SW 1271 (cell line): ENCODE measurements at places on chromosomes 7 and 10.

- DNase-seq: no peak
Observed at GRCh38 chr7:99001482-99002147, 123.3 kb downstream of the TRRAP start.

DNA sequence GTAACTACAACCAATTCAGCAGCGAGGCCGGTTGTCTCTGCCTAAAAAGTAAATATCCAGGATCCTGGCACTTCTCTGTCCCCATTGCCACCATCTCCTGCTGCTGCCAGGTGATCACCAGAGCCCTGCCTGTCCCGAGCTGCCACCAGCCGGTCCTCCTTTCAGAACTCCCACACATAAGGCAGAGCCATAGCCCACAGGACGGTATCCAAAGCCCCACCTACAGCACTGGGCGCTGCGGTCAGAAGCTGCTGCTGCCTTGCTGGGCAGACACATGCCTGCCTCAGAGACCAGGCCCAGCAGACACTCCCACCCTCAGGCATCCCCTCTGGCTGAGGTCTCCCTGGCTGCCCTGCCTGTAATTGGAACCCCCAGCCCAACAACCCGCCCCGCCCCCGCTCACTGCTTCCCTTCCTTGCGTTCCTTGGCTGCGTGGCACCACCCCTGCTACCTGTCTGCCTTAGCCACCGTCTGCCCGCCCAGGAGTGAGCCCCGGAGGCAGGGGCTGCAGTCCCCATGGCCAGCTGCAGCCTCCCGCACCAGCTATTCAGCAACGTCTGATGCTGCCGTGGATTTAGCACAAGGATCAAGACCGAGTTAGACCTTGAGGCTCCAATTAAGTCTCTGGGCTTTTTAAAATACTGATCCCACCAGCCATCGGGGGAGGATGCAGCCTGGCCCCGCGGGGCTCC is 100.7 kb downstream of the CYTH3 start:
- DNase-seq: no peak

DNA sequence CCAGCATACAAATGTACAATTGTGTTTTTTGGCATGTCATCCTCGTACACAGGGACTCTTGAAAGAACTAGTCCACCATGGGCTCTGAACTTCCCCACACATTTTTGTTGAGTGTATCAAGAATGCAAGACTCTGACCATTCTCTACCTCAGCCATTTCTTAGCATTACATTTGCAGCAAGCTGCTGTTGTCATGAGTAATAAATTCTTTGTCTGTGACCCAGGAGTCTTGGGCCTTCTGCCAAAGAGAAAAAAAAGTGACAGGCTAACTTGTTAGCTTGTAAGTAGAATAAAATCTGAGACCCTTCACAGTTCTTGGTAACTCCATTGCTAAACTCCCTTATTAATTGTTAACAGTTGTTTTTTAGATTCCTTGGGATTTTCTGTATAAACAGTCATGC is 542.3 kb upstream of the MBL2 start:
- peak; percentile 60 for DNase-seq

- no peak for DNase-seq
Observed at GRCh38 chr7:155530601-155531000, 15.8 kb downstream of the CNPY1 start.

DNA sequence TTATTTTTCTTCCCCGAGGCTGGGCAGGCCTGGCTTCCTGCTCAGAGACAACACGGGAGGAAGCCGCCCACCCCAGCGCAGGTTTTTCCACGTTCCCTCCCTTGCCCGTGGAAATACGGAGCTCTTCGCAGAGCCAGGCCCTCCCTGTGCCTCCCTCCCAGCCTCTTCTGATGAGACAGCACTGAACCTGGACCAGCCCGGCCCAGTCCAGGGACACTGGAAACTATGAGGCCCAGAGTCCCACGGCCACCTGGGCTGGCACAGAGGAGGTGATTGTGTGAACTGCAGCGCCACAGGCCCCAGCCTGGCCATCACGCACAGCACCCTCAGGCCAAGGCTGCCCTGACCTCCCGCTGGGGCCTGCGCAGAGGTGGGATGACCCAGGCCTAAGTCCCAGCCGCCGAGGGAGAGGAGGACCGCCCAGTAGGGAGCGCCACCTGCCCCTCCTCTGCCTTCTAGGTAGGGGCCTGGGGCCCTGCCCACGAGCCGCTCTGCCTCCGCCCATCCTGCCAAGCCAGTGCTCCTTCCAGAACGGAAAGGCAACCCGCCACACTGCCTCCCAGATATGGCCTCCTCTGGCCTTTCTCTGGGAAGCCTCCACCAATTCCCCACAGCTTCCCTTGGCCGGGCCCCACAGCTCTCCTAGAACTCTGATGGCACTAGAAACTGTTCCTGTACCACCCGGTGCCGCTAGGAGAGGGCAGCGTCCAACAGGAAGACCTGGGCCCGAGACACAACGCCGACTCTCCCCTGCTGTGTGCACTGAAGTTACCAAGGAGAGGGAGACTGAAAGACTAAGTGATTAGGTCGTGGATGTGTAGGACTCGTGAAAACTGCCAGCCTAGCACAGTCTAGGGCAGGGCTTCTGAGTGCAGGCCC is 57.2 kb downstream of the PROSER2 start:
- DNase-seq: no peak

DNA sequence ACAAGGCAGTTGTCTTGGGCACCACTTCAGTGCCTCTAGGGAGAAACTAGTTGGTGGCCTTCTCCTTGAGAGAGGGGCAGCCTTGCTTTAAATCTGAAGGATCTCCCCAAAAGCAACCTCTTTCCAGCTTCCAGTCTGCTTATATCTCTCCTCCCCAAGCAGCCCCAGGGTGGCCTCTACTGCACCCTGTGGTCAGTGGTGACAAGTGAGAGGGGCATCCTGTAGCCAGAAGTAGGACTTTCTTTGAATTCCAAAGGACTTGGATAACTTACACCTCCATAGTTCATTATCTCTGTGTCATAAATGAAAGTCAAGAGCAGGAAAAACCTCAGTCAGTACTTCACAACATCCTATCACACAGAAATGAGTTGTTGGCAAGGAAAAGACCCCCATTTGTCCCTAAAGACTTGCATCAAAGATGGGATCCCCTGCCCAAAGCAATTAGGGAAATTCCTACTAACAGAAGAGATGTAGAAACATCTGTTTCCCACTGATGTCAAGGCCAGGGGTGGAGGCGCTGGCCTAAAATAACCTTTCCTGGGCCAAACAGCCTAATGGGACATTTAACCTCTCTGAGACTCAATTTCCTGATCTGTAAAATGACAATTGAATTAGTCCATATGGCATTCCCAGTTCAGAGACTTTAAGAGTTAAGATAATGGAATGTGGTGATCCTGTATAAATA is 44.0 kb upstream of the ANKRD1 start:
- no peak for DNase-seq

- DNase-seq: no peak
Observed at GRCh38 chr10:3889961-3890522, 105.0 kb upstream of the KLF6 start.

DNA sequence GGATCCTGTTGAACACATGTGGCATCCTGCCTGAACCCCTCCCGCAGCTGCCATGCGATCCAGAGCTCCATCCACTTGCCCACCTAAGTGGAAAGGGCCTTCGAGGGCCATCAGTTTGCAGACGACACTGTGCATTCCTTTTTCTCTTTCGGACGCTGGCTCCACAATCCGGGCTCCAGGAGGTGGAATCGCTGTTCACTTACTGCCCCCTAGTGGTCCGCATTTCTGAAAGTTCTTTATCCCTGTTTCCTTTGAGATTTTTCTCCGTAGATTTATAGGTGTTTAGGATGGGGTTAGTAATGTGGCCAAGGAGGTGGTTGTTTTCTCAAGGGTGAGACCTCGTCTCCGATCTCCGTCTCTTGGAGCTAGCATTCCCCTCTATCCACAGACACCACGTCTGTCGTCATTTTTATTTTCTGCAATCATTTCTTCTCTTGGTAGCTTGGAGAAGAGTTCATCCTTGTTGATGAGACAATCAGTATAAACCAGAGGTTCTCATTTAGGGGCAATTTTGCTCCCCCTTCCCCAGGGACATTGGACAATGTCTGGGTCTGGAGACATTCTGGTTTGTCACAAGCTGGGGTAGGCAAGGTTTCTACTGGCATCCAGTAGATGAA is 204.6 kb downstream of the ARHGAP21 start:
- peak; percentile 30 for DNase-seq

- DNase-seq: no peak
Observed at GRCh38 chr7:41711283-41712064, 8.6 kb upstream of the INHBA start.

DNA sequence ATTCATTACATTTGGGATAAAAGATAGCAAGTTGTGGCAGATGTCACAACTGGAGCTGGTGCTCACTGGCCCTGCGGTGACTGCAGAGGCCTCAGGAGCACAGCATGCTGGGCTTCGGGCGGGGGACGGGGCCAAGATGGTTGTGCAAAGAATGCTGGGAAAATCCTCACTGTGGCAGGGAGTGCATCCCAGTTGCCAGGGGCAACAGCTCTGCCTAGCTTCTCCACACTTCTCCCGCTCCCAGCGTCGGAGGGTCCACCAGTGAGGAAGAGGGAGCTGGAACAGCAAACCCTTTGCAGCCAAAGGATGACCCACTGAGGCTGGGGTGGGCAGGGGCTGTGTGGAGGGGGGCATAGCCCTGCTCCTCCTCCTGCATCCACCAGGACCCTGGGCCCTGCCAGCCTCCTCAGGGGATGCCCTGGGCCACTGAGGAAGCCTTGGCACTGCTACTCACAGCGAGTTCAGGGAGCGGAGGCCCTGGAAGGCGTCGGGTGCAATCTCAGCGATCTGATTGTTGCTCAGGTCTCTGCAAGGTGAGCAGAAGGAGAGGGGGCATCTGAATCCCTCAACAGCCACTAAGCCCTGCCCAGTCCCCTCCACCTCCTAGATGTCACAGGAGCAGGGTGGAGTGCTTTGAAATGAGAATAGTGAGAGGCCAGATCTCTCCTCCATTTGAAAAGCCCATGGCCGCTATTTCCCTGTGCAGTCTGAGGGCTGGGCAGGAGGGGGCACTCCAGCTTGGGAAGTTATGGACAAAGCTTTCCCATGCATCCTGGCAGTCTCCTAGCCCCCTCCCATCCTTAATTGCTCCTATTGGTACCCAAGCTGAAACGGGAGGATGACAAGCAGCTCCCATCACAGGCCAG is 126.5 kb downstream of the SLIT1 start:
- DNase-seq: no peak

DNA sequence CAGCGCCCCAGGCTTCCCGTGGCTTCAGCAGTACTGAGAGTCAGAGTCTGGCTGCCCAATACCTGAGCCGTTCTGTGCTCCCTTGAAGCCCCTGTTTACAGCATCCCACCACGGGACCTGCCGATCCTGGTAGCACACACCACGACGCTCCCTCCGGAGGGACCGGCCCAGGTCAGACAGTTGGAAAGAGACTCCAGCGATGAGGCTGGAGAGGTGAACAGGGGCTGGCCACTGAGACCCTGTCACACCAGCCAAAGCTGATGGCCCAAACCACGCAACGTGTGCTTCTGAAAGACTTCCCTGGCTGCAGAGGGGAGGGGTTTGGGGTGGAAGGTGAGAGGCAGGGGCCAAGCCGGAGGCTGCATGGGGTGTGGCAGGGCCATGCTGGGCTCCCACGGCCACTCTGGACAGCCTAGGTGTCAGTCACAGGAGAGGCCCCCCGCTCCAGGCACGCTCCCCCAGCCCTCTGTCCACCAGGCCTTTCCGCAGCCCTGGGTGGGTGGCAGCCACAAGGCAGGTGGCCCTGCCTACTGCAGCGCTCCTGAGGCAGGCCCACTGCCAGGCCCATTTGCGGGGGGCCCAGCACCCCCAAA is 140.2 kb upstream of the CHST15 start:
- DNase-seq: no peak

- DNase-seq: no peak
Observed at GRCh38 chr10:127563718-127564553, 14.8 kb downstream of the NPS start.

GRCh38 chr7:20790375-20790774 is 3.7 kb upstream of the SP8 start:
- no peak for DNase-seq

GRCh38 chr10:48589266-48589665 is 15.6 kb downstream of the ARHGAP22 start:
- DNase-seq: no peak

GRCh38 chr10:67308912-67309311 is 383.1 kb downstream of the LRRTM3 start:
- DNase-seq: no peak

DNA sequence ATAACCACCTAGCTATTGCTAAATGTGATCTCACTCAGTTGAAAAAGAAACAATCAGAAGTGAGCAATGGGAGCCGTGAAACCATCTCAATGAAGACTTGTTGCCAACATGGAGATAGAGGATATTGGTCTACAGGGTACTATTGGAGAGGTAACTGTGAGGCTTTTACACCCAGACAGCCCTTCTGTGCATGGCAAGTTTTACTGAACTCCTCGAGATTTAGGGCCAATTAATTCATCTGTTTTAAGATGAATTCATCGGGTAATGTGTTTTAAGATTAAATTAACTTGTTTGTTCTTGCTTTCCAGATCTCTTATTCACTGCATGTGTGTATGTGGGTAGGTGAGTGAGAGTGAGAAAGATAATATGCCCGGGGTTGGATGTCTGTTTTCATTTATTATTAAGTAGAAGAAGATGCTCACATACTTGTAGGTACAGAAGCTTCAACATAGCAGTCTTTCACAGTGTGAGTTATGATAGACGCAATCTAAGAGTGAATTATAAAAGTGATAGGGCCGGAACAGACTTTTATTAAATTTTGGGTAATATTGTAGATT is 323.8 kb downstream of the EXOC4 start:
- no peak for DNase-seq

GRCh38 chr10:76504823-76505222 is 1073.4 kb downstream of the LRMDA start:
- DNase-seq: no peak

DNA sequence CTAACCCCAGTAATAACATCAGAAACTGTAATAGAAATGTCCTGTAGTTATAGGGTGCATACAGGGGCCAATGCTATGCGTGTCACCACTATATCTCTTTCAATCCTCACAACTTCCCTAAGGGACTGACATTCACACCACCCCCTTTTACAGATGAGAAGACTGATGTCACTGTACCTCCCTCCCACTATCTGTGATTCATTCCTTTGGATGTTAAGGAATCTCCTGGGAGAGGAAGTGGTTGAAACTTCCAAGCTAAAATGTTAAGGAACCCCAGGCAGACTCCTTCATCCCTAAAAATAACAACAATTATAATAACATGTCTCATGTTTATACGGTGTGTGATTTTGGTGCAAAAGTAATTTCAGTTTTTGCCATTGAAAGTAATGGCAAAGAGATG is 5.4 kb downstream of the COL13A1 start:
- DNase-seq: peak; percentile 19

GRCh38 chr10:122188706-122189105 is 82.4 kb upstream of the BTBD16 start:
- no peak for DNase-seq

DNA sequence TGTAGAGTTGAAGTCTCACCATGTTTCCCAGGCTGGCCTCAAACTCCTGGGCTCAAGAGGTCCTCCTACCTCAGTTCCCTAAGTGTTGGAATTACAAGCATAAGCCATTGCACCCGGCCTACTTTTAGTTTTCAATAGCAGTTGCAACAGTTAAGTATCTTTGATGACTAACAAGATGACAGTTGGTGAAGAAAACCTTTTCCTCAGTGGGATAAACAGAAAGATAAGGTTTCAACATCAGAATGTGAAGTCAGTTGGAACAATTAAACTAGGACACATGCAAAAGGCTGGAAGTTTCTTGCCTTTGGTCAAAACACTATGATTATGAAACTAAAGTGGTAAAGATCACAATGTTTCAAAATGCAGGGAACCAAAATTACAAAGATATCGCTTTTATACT is 169.2 kb downstream of the ZNF438 start:
- no peak for DNase-seq

GRCh38 chr10:98154076-98154475 is 19.6 kb downstream of the R3HCC1L start:
- DNase-seq: no peak
